ENCODE measurements at places on chromosomes 2 and 18.
A peak's percentile ranks its signal among the peaks of the same experiment; 100 is the strongest.

DNA sequence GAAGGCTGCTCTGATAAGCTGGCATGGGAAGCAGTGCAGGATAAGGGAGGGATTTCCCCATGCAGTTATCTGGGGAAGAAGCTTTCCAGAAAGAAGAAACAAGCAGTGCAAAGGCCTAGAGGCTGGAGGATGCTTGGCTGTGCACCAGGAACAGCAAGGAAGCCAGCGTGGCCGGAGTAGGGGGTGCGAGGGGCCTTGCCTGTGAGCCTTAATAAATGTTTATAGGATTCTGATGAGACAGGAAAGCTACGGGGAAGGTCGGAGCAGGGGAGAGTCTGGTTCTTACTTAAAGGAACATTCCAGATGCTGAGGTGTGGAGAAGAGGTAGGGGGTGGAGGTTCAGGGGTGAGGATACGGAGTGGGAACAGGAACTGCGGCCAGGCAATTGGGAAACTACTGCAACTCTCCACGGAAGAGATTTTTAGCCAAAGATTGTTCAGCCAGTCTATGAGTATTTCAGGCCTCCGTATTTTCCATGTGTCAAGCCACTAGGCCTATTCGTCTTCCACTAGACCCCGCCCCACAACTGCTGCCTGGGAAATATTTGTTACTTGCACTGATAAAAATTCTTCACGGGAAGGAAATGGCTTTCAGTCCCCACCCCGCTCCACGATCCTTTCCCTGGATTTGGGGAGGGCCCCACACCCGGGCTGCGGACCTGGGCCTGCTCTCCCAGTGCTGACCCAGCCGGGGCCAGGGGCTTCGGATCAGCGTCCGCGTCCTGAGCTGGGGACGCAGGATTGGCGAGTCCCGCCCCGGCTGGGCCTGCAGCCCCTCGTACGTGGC is 516 bp downstream of the EIF2AK2 start:
- DNase-seq = peak; percentile 19

DNA sequence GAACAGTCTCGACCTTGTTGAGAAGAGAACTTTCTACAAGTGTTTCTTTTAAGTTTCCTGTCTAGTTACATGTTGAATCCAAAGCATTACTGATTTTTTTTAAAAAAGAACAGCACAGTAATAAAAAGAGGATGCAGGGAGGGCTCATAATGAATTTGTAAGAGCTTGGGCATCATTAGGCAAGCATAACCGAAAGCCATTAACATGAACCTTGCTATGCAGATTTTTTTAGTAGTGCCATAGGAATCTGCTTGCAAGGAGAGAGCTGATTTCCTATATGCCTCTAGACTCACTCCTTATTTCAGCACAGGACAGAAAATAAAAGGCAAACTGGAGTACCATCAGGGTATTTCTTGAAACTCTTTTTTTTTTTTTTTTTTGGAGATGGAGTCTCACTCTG is 5.2 kb downstream of the LRRC30 start:
- no peak for DNase-seq

DNA sequence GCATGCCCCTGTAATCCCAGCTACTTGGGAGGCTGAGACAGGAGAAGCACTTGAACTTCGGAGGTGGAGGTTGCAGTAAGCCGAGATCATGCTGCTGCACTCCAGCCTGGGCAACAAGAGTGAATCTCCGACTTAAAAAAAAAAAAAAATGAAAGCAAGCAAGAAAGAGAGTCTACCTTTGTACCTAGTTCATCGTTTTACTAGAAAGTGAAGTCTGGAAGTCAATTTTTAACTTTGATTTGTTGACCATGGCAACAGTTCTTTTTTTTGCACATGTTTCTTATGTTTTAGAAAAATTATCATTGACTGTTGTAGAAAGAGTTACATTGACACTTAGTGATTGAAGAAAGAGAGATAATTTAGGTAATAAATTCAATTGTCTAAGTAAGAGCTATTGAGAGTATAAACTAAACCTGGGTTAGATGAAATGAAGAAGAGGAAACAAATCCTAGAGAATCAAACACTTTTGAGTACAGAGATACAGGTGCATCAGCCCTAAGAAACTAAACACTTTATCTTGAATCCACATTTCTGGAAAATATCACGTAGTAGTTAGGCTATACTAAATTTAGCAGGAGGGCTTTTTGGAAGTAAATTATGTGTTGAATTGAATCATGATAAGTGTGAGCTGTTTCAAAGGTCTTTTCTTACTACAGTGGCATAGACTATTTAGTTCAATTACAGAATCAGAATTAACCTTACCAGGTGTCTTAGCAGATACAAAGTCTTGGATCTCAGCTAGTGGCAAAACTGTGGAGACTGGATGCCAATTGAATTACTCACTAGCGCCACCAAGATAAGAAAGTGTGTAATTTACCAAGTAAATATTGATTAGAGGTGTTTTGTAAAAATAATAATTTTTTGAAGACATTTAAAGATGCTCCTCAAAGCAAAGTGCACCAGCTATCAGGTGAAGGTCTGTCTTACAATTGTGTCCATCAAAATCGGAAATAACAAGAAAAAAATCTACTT is 303.4 kb upstream of the NRXN1 start:
- no peak for DNase-seq

DNA sequence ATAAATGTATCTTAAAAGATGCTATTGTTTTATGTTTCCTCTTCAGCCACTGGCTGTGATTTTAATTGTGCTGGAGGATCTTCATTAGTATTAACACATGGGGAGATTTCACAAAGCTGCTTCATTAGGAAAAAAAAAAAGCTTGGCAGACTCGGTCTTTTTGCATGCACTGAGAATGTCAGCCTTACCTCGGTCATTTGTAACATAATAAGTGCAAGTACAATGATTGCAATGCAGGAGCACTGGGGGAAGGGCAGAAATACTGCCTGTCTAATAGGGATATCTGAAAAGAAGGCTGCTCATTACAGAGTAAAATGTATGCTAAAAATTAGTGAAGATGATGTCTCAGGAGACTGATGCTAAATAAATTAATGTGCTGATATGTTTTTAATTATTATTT is 1.3 kb upstream of the BAZ2B start:
- DNase-seq = no peak

- DNase-seq = no peak
Observed at GRCh38 chr2:175536059-175536458, 354.5 kb upstream of the ATP5MC3 start.

- DNase-seq = no peak
Observed at GRCh38 chr2:189265696-189266320, 86.2 kb upstream of the COL5A2 start.

DNA sequence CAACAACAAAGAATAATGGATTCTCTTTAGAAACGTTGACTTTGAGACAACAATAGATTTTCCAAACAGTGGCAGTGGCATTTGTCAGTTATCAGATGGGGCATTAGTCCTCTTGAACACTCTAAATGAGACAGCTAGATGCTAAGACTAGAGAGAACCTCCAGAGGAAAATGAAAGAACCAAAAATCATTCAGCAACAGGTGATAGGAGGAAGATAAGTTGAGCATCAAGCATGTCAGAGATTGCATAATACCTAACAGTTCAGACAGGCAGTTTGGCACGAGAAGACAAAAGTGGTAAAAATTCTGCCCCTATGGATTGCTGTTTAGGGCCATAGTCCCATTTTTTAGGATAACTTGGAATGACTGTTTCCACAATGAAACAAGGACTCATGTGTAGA is 67.9 kb upstream of the NOL4 start:
- no peak for DNase-seq

GRCh38 chr18:59612381-59612780 is 84.8 kb downstream of the CCBE1 start:
- DNase-seq = peak; percentile 94

DNA sequence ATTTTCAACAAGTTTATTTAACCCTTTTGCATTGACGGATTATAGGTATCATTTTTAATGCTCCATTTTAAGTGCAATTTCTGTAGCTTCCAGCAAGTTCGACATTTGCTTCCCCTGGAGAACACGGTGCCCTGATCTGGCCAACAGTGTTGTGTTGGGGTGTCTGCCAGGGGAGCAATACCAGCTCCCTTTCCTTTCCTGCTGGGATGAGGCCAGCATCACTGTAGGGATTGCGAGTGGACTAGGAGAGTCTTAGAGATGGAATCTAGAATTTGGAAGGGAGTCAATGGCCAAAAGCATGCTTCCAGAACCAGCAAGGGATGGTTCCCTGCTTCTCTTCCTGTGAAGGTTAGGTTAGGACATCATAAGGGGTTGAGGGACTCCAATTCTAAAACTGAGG is 135.2 kb downstream of the RTN4 start:
- DNase-seq = no peak

- no peak for DNase-seq
Observed at GRCh38 chr18:78992041-78993011, 12.7 kb downstream of the SALL3 start.

GRCh38 chr2:26934335-26934724 is 36.1 kb upstream of the MAPRE3 start:
- no peak for DNase-seq

- DNase-seq = no peak
Observed at GRCh38 chr2:150030436-150031190, 443.0 kb upstream of the MMADHC start.

DNA sequence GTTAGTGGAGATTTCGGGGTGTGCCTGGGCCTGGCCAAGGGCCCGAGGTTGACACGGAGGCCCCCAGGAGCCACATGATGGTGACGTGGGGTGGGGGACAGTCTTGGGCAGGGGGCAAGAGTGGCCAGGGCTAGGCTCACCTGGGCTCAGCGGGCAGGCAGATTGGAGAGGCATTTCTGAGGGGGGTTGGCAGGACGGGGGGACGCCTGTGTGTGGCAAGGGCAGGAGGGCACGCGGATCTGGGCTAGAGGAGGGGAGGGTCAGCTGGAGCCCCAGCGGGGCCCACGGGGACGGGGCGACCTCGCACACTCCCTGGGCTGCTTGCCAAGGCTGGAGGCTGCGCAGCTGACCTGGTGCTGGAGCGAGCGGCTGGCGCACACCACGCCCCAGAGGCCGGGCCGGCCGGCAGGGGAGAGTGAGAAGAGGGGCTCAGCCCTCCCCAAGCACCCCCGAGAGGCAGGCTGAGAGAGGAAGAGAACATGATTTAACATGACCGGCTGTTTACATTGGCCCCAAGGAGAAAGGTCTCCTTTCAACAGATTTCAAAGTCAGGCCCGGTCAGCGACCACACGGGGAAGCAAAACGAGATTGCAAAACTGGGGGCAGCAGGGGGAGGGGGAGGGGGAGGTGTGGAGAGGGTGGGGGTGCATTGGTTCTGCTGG is 38.0 kb upstream of the SNED1 start:
- no peak for DNase-seq

- no peak for DNase-seq
Observed at GRCh38 chr2:227818675-227819397, 5.2 kb downstream of the CCL20 start.

GRCh38 chr2:12061286-12062052 is 315.0 kb downstream of the LPIN1 start:
- no peak for DNase-seq

DNA sequence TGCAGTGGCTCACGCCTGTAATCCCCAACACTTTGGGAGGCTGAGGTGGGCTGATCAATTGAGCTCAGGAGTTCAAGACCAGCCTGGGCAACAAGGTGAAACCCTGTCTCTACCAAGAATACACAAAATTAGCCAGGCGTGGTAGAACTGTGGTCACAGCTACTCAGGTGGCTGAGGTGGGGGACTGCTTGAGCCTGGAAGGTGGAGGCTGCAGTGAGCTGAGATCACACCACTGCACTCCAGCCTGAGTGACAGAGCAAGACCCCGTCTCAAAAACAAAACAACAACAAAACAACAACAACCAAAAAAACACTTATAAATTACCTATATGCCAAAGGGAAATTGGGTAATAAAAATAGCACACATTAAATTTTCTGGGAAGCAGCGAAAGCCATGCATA is 141.6 kb downstream of the HDAC4 start:
- DNase-seq = no peak

- peak; percentile 5 for DNase-seq
Observed at GRCh38 chr18:50099725-50100407, 95.1 kb downstream of the MYO5B start.

DNA sequence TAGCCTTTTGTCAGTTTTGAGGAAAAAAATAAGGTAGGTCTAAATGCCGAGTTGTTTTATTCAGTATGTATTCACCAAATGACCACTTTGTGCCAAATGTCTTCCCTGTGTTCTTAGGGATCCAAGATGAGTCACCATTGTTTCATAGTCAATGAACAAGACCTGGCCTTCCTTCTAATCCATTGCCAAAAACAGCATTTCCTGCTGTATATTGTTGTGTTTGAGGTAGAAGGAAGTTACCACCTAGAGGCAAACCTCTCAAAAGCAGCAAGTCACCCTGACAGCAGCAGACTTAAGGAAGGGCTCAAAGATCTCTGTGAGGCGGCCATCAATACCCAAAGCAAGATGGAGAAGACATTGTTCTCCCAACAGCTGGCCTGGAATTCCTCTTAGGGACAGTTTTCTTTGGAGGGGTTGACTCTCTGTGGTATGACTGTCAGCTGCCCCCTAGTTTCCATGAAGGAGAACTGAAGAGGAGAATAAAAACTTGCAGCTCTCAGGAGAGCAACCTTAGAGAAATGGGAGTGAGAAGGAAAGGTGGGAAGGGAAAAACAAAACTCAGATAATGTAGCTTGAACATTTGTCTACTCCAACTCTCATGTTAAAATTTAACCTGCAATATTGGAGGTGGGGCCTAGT is 328.3 kb downstream of the LRATD1 start:
- DNase-seq = no peak

GRCh38 chr2:101725515-101726192 is 28.1 kb downstream of the MAP4K4 start:
- DNase-seq = no peak

DNA sequence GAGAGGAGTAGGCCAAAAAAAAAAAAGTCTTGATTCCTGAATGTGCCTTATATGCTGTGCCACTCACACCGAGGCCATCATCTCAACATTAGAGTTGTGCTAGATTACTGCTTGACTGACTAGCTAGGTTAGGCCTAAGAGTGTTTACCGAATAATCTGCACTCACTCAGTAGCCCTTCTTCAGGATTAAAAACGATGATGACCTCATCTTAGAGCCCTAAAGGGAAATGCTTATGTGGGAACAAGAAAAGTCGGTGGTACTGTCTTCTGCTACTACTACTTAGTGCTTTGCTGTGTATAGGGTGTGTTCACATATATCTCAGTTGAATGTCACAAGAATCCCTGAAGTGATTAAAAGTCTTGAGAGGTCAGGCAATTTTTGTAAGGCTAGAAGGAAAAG is 54.3 kb downstream of the THOC1 start:
- DNase-seq = no peak

DNA sequence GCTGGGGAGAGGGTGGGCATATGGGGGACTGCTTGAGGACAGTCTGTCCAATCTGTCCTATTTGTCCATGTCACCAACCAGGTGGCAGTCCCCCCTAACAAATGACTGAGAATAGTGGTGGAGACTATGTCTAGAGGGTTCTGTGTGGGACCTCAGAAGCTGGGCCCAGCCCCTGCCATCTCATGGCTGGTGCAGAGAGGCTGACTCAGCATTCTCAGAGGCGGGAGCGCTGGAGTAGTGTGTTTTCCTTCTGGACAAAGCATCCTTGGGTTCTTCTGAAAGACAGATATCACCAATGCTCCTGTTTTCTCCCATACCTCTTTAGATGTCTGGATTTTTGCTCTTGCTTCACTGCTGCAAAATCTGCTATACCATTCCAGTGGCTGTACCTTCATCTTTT is 44.1 kb upstream of the SP140L start:
- DNase-seq = no peak

All from GM04503 (cell line).